A172 (cell line): ENCODE measurements at places on chromosomes 6 and 20. TPM values are rescaled to one million over a fixed set of nuclear protein-coding genes. Genes with fewer than 3 reads are reported as not detected.

DNA sequence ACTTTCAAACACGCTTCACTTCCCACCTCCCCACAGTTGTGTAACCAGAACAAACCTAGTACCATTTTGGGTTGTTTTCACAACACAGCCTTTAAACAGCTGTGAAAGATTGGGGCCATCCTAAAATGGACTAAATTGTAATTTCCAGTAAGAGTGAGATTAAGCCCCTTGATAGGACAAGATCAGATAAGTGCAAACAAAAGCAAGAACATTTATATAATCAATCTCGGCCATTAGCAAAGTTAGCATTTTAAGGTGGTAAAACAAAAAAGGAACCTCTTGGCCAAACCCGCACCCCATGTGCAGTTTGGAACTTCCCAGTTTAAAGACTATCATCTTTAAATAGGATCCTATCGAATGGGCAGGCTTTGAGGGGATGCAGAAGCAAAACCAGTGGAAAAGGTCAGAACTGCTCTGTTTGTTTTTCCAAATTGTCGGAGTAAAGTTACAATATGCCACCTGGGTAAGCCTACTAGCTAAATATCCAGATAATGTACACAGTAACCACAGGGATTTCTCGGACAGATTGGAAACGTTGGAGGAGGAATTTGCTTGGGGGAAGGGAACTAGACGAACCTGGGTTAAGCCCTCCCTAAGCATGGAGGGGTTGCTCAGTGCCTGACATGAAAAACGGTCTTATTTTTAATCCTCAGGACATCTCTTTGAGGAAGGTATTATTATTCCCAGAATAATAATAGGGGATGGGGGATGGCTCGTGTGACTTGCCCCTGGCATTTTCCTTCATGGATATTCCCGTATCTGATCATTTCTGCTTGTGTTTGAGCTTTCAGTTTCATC, 159.8 kb upstream of the SALL4 start:
- DNase-seq: no peak

DNA sequence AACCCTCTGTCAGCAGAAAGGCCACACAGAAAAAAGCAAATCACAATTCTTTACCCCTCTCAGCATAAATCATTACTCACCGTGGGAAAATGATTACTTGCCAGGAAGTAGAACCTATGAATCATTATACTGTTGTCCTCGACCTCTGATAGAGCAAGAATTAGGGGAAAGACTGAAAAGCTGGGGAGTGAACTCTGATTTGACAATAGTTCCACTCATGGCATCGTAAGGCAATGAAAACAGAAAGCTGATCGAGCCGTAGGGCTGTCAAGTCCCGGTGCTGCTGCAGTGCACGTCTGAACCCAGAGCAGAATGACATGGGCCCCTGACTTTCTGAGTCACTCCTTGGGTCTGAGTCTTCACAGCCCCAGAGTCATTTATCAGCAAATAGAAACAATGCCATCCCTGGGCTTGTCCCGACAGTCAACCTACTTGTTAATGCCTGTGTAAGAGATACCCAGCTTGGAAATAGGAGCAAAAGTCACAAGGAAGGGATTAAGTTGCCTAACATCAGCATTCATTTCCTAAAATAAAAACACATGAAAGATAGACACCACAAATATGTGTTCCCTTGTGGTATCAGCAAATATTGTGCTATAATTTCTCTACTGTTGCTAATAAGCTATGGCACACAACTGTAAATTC, 224.8 kb upstream of the MARCKS start:
- peak; percentile 88 for DNase-seq

- DNase-seq: no peak
Observed at GRCh38 chr20:57189713-57190112, 76.7 kb downstream of the BMP7 start.

GRCh38 chr6:53701333-53702218, 36.0 kb upstream of the KLHL31 start:
- DNase-seq: no peak

DNA sequence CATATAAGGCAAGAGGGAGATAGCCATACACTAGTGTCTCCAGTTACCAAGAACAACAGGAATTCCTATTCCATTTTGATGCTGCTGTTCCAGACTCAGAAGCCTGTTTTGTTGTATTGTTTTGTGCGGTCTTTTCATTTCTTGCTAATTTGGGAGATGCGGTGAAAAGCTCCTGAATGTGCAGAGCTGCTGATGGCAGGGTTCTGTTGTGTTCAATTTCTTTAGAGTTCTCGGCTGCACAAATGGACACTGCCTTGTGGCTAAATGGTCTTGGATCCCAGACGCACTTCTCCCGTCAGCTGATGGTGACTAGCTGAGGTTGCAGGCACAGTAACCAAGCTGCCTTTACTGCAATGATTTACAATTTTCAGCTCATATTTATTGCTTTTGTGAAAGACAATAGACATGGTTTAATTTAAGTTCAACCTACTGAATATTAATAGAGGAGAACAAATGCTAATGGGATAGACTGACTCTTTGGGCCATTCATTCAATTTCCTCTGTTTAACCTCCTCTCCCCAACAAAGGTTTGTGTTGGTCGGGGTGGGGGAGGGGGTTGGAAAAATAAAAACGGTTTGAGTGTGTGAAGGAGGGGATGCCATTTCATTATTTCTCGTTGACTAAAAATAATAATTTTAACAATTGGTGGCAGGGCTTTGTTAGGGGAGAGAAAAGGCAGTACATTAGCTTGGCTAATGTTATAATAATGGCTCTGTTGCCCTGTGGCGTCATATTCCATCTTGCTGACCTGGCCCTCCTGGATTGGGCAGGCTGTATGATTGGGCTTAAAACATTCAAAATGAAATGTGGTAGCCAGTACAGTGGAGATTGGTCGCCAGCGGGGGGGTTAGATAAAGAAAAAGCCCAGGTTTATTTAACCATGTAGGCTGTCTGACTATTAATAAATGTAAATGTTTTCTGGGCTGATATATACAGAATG, 159.5 kb downstream of the JARID2 start:
- DNase-seq: no peak

GRCh38 chr6:38166411-38167240, 347.1 kb downstream of the ZFAND3 start:
- no peak for DNase-seq

DNA sequence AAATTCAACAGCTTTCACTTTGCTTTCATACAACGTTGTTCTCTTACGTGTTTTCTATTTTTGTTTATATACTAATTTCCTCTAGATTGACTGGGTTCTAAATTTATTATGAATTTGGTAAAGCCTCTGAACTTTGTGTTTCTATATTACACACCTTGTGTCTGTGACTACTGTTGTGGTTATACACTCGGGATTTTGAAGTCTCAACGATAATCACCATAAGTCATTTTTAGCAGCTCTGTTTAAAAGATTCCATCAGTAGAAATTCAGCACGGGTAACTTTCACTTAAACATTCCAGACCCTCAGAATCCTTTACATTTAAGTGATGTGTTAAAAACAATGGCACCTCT, 31.8 kb upstream of the HBS1L start:
- no peak for DNase-seq

GRCh38 chr6:106163966-106164877, 78.1 kb downstream of the PRDM1 start:
- no peak for DNase-seq

GRCh38 chr6:111282515-111282914, 195.2 kb downstream of the SLC16A10 start:
- DNase-seq: no peak

DNA sequence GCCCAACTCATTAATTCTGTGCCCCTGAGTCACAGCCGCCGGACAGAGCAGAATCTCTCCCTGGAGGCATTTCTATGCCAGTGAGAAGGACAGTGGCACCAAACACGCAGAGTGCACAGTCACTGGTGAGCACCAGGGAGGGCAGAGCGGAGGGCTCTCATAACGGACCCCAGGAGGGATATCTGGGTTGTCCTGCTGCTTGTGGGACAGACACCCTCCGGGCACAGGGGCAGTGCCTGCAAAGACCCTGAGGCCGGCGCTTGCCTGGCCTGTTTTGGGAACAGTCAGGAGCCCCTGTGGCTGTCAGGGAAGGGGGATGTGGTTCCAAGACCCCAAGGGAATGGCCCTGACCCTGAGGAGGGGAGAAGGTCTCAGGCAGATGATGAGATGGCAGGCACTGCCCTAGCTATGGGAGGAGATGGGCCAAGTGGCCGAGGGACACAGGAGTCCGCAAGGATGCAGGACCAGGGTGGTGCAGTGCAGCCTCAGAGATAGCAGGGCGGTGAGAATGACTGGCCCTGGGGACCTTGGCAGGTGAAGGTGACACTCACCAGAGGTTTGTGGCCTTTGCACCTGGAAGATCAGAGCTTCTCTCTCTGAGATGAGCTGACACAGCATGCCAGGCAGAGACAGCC, 270.8 kb downstream of the SMOC2 start:
- DNase-seq: no peak

Gene UBE2C
- total RNA-seq: 206 and 210 TPM in 2 replicates

Gene KCNK5
- total RNA-seq: not detected in 2 replicates
